NCI-H2107 (cell line): ENCODE measurements at places on chromosomes 1 and 21.

DNA sequence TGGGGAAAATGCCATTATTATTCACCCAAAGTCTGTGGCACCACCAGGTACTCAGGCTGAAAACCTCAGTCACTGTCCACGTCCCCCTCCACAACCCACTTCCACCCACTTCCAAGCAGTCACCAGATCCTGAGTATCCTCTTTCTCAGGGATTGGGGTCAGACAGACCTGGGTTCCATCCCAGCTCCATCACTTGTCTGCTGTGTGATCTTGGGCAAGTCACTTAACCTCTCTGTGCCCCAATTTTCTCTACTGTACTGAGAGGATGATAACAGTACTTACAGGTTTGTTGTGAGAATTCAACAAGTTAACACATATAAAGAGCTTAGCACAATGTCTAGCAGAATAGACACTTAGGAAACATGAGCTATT lies 29.7 kb upstream of the FOXO6 start:
- no peak for DNase-seq

GRCh38 chr1:216303690-216304089 lies 119.6 kb downstream of the USH2A start:
- DNase-seq, result no peak

DNA sequence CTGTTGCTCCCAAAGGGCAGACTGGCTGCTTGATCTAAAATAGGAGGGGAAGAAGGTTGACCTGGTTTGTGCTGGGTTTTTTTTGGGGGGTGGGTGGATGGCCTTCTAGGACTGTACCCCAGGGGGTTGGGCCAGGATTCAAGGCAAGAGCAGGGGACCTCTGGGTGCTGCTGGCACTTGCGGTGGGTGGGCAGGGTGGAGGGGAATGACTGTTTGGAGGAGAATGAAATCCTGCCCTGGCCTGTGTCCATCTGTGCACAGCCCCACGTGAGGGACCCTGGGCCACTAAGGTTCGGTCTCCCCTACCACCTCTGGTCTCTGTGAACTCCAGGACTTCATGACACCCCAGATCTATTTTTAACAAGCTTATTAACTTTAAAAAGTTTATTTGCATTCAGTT lies 414.2 kb downstream of the PTPRU start:
- no peak for DNase-seq

DNA sequence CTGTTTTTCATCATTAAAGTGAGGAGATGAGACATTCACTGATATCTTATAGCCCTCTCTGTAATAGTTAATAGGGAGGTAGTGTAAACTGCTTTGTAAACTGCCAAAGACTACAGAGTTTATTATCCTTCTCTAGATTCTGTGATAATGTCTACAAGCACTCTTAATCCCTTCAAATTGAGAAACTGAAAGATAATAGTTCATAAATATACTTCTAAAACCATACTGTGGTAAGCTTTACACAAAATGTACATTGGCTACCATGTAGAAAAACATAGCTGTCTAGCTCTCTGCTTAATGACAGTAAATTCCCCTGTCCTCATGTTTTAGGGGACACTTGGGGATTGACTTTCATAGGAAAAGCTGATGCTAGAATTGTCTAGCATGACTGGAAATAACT lies 39.6 kb downstream of the CXADR start:
- no peak for DNase-seq

DNA sequence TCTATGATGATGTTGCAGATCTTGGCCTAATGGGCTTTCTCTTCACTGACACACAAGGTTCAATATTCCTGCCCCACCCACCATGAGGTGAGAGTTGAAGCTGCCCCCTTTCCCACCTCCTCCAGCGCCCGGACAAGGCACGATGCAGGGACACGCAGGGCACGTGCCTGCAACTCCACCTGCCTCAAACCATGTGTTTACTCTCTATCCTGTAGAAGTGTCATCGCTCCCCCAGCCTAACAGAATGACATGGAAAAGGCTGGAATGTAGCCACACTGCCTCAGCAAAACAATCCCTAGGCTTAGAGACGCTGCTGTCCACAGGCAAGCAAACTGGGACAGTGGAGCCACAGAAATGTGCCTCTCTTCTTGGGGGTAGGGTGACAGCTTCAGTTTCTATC lies 92.9 kb upstream of the SOD1 start:
- no peak for DNase-seq

DNA sequence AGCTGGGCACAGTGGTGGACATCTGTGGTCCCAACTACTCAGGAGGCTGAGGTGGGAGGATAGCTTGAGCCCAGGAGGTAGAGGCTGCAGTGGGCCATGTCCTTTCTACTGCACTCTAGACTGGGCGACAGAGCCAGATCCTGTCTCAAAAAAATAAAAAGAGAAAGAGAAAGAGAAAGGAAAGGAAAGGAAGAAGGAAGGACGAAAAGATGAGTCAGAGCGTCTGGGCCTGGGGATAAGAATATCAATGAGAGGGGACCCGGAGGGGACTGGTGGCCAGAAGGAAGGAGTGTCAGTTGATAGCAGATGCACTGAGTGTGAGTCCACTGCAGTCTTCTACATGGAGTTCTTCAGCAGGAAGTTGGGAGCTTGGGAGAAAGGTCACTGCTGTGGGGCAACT lies 75.6 kb downstream of the SYT6 start:
- no peak for DNase-seq

DNA sequence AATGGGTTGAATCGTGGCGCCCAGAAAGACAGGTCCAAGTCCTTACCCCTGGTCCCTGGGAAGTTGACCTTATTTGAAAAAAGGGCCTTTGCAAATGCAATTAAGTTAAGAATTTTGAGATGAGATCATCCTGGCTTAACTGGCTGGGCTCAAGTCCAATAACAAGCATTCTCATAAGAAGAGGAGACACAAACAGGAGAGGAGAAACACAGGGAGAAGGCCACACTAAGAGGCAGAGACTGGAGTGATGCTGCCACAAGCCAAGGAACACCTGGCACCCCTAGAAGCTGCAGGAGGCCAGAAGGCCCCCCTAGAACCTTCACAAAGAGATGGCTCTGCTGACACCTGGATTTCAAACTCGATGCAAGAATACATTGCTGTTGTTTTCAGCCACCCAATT lies 44.6 kb downstream of the PDPN start:
- DNase-seq, result no peak

DNA sequence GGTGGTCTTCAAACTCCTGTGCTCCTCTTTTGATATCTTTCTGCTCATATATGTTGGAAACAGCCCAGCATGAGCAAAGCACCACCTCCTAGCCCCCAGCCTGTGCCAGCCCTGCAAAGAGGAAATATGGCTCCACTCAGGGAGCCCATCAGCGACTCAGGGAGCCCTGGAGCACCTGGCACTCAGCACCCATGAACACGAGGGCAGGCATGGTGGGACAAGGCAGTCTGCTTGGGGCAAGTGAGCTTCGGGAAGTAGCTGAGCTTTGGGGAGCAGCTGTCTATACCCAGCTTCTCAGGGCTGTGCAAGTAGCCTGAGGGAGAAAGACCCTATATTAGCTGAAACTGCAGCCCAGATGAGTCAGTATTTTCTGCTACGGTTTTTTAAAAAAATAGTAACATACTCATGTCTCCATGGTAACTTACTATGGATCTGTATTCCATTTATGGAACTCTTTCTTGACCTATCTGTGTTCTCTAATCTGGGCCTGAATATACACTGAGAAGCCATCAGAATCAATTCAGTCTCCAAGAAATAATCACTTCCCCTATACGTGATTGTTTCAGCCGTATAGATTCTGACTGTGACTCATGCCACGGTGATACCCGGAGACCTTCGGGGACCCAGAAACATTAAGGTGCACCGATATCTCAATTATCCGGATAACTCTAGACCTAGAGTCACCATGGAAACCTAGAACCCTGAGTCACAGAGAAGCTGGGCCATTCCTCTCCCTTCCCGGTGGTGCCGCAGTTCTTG lies 1.5 kb upstream of the ETS2 start:
- no peak for DNase-seq

GRCh38 chr1:12184008-12184681 lies 17.4 kb downstream of the TNFRSF1B start:
- no peak for DNase-seq

DNA sequence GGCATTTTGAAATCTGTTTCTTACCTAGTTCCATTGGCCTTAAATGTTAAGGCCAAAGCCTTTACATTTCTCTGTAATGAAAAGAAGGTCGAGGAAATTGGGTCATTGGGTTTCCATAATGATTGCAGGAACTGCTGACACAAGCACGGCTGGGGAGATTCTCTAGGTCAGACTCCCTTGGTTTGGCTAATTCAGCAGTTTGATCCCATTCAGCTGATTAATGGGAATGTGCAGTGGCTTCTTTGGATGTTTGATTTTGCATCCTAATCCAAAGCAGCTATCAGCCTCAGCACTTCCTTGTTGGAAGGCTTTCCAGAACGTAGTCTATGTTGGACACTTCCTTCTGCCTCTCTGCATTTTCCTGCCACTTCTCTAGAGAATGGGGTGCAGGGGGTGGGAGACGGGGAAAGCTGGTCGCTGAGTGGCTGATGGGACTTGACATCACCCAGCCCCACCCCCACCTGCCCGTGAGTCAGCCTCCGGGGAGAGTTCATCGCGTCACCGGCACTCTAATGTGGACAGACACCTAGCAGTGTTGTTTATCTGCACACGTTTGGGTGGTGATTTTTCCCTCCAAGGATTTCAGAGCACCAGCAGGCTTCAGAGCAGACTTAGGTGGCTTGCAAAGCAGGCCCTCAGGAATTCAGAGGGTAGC lies 5.4 kb downstream of the PSEN2 start:
- DNase-seq, result no peak

DNA sequence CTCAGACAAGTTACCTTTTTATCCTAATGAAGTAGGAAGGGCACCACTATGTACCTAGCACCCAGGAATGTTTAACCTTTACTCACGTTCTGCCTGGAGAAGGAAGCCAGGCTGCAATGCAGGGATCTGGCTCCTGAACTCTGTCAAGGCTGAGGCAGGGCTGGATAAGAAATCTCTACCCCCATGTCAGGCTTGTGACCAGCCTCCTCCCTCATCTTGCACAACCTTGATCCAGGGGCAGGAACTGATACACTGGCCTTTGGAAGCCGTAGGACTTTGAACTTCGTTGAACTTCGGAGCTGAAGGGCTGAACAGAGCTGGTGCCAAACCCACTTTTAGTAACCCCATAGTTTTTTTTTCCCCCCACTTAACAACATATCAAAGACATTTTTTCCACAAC lies 8.0 kb upstream of the AKR1A1 start:
- no peak for DNase-seq

DNA sequence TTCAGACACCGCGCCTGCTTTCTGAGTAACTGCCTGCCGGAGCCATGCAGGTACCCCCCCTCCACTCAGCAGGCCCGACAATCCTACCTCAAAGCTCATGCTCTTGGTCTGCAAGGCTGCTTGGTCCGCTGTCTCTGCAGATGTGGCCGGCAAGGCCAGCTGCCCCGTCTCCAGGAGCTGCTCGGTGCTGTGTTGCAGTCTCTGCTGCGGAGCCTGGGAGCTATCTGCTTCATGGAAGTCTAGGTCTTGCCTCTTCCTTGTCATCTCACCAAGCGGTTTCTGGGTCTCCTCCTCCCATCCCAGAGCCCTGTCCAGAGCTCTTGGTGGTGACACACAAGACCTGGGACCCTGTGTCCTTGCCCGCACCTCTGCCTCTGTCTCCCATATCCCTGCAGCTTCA lies 24.0 kb upstream of the GNPAT start:
- DNase-seq, result no peak

- no peak for DNase-seq
Measured at GRCh38 chr21:20016435-20017005, 981.7 kb upstream of the NCAM2 start.

GRCh38 chr21:43333298-43334062 lies 93.5 kb downstream of the SIK1 start:
- no peak for DNase-seq

DNA sequence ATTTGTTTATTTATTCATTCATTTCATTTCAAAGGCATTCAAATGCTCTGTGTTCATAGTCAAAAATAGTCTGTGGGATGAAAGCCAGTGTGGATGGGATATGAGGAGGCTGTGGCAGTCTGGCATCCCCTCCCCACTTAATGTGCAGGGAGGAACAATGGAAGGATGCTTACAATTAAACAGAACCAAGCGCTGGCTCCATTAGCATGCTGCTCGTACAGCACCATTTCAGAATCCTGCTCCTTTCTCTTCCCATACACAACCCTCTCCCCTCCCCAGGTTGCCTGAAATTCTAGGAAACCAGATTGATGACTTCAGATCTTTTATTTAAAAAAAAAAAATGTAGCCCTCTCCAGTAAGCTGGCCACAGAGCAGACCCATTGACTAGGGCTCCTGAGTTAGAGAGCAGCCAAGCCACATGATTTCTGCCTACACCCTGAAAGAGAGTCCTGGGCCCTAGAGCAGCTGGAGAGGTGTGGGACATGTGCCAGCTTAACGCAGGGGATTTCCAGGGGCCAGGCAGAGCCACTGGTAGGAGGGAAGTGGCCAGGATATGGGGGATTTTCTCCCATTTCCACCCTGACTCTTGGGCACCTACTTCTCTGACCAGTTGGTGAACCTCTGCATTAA lies 205.2 kb downstream of the ASTN1 start:
- no peak for DNase-seq

DNA sequence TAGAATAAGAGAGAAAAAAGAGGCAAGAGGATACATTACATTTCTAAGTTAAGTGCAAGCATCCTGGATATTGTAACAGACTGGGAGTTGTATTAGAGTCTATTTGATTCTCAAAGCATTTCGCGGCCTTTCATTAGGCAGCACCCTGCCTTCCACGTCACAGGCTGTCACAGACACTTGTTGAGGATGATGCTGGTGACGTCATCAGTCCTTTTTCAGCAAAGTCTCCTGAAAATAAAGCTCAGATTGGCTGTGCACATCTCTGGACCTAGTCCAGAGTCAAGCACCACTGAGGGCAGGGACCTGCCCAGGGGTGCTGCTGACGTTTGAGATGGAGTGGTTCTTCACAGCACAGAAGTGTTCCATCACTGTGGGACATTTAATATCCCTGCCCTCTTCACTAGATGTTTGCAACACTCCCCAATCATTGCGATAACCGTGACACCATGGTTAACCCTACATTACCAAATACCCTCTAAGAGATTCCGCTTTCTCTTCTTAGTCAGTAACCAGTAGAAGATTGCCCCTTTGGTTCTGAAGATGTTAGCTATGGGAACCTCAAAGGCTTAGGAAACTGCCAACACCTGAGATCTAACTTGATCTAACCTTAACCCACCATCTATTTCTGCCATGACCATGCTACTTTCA lies 72.7 kb upstream of the F3 start:
- no peak for DNase-seq

- DNase-seq, result no peak
Measured at GRCh38 chr1:190049314-190049713, 428.4 kb downstream of the BRINP3 start.

DNA sequence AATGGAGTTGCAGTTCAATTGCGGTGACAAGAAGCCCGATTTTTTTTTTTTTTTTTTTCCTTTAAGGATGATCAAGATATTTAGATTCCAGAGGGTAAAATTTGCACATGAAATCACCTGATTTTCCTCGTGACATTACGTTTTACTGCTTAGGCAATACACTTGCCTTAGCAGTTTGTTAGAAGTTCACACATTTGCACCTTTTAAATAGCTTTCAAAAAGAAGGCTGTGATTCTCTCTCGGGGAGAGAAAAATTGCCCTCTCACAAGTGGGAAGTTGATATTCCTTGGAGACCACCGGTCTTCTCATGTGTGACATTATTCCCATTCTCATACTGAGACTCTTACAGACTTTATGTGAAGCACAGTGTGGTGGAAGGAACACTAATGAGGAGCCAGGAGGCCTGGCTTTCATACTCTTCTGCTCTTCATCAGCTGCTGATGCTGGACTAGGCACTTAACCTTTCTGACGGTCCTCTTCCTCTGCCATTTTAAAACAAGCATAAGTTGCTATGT lies 69.8 kb upstream of the HSPA13 start:
- no peak for DNase-seq
